ENCODE measurements at places on chromosomes 16 and 17.

DNA sequence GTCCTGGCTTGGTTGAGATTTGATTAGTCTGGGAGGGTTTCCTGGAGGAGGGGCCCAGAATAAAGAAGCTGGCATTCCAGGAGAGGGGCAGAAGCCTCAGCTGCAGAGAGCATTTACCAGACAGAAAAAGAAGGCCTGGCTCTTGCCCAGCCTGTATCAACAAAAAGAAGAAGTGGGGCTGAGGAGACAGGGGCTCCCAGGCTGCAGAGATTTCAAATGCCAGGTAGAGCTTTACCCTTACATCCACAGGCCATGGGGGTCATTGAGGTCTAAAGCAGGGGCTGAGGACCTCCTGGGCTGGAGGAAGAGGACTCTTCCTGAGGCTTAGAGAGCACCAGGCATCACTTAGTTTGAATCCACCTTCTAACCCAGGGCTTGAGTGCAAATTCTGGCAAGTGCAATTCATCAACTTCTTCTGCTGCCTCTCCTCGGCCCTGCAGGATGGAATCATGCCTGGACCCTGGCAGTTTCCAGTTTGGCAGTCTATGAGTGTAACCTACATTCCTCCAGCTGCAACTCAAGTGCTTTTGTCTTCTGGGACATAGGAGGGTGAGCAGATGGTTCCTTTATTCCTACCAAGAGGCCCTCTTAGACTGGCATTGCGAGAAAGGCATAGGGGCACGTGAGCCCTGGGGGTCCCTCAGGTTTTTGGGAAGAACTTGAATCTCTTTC is 15.3 kb downstream of the CA7 start:
- no peak for DNase-seq

- no peak for DNase-seq
Measured at GRCh38 chr17:32187271-32187670, 45.0 kb downstream of the RHOT1 start.

GRCh38 chr17:4204710-4205173 is 59.0 kb downstream of the ANKFY1 start:
- DNase-seq = no peak

DNA sequence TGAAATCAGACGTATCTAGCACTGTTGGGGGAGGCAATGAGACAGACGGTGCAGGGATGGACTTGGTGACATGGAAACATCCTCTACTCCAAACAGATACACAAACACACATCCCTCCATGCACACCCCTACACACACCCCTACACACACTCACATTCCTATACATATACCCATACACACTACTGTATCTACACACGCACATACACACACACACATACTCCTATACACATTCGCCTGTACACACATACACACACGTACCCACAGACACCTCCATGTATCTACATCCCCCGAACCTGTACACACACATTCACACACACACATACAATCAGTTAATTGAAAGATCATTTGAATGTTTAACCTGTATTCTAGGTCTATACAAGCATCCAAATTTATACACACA is 53.5 kb downstream of the MAF start:
- DNase-seq = no peak

- no peak for DNase-seq
Measured at GRCh38 chr17:2745317-2746037, 4.0 kb downstream of the CCDC92B start.

DNA sequence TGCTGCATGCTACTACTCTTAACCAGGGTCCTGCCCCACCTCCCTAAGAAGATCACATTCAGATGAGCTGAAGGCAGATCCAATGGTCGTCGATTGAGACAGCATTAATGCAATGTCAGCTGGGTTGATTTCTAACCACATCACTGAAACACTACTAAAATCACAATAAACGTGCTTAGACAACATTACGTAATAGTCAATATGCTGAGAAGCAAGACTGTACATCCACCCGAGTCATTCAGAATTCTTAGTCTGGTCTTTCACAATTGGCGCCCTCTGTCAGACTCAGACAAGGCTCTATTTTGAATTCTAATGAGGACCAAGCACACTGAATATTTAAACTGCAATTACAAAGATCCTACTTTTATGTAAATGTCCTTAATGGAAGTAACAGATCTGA is 205.2 kb downstream of the STX8 start:
- DNase-seq = no peak

DNA sequence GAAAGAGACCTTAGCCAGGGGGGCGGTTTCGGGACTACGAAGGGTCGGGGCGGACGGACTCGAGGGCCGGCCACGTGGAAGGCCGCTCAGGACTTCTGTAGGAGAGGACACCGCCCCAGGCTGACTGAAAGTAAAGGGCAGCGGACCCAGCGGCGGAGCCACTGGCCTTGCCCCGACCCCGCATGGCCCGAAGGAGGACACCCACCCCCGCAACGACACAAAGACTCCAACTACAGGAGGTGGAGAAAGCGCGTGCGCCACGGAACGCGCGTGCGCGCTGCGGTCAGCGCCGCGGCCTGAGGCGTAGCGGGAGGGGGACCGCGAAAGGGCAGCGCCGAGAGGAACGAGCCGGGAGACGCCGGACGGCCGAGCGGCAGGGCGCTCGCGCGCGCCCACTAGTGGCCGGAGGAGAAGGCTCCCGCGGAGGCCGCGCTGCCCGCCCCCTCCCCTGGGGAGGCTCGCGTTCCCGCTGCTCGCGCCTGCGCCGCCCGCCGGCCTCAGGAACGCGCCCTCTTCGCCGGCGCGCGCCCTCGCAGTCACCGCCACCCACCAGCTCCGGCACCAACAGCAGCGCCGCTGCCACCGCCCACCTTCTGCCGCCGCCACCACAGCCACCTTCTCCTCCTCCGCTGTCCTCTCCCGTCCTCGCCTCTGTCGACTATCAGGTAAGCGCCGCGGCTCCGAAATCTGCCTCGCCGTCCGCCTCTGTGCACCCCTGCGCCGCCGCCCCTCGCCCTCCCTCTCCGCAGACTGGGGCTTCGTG is at the start of gene MAPT:
Gene MAPT, plus strand, starts transcription at position 533 of the 763 bp plus-strand sequence. CDS start 67,784 bp downstream, outside the sequence.
- DNase-seq = peak; percentile 46

DNA sequence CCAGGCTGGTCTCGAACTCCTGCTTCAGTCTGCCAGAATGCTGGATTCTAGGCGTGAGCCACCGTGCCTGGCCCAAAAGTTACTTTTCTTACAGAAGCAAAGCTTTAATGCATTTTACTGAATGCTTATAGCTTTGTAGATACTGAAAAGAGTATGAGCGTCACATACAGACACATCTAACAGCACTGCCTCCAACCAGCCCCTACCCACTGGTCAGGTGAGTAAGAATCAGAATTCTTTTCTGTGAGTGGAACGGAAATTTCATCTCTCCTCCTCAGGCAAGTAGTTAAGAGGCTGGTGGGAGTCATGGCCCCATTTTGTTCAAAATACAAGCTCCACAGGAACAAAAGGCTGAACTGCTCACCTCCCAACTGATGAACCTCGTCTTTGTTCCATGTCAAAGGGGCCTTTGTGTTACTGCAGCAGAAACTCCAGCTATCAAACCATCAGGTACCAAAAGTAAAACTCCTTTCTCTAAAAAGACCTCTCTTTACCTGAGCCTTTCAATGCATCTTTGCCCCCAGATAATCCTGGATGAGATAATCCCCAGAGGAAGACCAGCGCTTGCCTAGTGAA is 92.4 kb upstream of the RPH3AL start:
- no peak for DNase-seq

DNA sequence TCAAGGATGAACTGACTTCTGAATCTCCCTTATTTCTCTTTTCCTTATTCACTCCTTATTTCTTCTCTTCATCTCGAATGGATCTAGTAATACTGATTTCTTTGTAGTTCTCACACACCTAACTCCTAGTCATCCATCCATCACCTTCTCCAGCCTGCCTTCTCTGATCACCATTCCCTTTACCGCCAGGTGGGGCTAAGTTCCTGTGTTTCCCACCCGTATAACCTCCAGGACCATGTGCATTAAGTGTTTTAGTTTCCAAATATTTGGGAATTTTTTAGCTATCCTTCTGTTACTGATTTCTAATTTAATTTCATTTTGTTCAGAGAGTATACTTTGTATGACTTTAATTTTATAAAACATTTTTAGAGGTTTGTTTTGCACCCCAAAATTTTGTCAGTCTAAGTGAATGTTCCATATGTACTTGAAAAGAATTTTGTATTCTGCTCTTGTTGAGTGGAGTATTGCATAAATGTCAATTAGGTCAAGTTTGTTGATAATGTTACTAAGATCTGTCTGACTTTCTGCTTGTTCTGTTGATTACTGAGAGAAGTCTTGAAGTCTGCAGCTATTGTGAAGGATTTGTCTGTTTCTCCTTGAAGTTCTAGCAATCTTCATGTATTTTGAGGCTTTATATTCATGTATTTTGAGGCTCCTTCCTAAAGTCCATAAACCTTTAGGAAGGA is 8.8 kb downstream of the BPTF start:
- no peak for DNase-seq

- no peak for DNase-seq
Measured at GRCh38 chr17:68094481-68095078, 59.0 kb downstream of the KPNA2 start.

DNA sequence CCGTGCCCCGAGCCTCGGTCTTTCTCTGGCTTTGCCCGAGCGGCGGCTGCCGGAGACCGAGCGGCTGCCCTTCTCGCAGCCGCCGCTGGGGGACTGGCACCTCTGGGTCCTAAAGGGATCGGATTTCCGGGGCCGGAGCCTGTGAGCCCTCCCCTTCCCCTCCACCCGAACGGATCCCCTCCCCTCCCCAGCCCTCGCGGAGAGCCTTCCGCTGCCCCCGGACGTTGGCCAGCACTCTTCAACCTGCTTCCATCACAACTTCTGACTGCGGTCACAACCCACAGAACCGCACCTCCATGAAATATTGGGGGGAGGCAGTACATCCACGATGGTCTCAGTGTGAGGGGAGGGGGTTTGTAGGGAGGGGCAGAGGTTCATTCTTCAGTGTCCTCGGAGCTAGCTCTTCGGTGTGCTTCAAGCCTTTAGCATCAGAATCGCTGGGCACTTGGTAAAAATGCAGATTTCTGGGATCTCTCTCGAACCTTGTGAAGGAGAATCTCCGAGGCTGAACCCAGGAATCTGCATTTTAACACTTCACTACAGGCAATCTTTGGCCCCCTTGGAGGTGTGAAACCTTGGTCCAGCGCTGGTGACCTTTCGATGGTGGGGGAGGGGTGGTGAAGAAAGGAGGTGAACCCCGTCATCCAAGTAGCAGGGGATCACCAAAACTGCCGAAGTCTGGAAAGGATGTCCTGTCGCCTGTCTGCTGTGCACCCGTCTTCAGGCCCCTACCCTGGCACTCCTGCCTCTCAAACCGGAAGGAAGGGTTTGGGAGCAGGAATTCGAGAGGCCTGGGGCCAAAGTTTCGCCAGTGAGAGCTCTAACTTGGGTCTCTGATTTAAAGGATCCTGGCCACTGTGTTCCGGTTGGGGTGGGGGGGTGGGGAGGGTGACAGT is 812 bp upstream of the PPP1R9B start:
- DNase-seq = peak; percentile 71

GRCh38 chr17:79420318-79421243 is 190.3 kb downstream of the RBFOX3 start:
- no peak for DNase-seq

GRCh38 chr16:30076276-30076791 is 540 bp downstream of the PPP4C start:
- no peak for DNase-seq

- DNase-seq = no peak
Measured at GRCh38 chr16:78639775-78640174, 540.3 kb downstream of the WWOX start.

GRCh38 chr17:8599351-8600011 is 31.0 kb downstream of the MYH10 start:
- DNase-seq = no peak

DNA sequence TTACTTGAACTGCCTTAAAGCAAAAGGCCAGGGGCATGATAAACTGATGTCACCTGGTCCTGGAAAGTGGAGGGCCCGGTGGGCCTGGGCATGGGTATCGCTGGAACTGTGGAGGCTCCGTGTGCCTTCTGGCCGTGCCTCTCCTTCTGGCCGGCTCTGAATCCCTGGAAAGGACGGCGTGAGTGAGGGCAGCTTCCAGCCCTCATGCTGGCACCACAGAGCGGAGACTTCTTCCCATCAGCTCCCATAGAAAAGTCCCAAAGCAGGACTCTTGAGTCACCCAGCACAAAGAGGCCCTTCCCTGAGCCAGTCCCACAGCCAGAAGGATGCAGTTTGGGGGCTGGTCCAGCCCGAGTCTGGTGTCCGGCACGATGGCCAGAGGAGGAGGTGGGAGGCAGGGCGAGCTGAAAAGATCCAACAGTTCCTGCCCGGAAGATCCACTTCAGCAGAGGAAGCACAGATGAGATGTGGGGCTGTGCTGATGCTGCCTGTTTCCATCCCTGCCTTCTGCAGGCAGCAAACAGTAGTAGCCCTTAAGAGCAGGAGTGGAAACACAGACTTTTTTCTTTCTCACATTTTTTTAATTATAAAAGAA is 7.8 kb downstream of the GAA start:
- no peak for DNase-seq

GRCh38 chr16:116015-116414 is 22.5 kb downstream of the NPRL3 start:
- DNase-seq = no peak

- DNase-seq = no peak
Measured at GRCh38 chr17:71168053-71168741, 952.6 kb upstream of the SOX9 start.

DNA sequence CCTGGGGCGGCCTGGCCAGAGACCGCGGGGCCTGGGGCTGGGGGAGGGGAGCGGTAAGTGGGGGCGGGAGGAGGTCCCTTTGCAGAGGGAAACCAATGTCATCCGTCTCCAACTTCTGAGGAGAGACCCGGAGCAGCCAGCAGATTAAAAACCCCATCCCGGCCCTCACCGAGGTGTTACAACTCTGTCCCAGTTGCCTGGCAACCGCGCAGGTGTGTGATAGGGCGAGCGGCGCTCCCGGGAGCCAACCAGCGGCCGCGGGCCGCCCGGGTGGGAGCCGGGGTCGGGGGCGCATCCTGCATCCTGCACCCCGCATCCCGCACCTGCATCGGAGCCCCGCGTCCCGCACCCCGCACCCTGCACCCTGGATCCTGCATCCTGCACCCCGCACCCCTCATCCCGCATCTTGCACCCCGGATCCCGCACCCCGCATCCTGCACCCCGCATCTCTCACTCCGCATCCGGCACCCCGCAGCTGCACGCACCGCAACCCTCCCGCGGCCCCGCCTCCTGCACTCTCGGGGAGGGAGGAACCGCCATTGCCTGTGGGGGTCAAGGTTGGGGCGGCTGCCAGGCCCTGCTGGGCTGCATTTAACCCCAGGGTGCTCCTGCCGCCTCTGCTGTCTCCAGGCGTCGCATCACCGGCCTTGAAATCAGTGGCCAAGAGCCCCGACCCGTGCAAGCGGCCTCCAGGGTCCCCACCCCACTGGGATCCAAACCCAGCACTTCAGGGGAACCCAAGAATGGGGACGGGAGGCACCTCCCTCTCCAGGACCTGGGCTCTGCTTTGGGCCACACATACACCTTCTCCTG is 47.3 kb downstream of the RTN4RL1 start:
- no peak for DNase-seq

DNA sequence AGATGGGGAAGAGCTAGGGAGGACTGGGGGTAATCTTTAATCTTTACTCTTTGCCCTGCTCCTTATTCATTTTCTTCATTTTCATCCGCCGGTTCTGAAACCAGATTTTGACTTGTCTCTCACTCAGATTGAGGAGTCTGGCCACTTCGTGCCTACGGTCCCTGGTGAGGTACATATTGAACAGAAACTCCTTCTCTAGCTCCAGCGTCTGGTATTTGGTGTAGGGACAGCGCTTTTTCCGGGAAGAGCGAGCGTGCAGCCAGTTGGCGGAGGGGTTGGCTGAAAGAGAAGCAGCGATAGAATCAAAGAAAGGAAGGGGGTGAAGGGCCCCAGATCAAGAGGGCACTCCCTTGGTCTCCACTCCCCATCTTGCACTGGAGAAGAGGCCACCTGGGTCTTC is 3.3 kb downstream of the HOXB9 start:
- no peak for DNase-seq
